ENCODE measurements at places on chromosomes 7 and 10.

GRCh38 chr10:91883549-91884444 is 25.5 kb downstream of the FGFBP3 start:
- DNase-seq = peak; percentile 40

DNA sequence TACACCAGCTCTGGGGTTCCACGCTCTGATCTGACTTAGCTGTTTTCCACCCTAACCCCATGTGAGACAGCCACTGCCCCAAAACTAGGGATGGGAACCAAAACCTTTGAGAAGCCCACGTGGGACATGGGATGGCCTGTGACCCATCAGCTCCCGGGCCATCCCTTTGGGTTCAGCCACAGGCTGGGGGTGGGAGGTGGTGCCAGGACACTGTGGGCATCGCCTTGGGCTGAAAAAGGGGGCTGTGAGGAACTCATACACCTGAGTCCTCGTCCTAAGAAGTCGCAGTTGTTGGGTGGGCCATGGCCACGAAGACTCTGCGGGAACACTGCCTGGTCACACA is 379.1 kb downstream of the DNAJB6 start:
- DNase-seq = no peak

DNA sequence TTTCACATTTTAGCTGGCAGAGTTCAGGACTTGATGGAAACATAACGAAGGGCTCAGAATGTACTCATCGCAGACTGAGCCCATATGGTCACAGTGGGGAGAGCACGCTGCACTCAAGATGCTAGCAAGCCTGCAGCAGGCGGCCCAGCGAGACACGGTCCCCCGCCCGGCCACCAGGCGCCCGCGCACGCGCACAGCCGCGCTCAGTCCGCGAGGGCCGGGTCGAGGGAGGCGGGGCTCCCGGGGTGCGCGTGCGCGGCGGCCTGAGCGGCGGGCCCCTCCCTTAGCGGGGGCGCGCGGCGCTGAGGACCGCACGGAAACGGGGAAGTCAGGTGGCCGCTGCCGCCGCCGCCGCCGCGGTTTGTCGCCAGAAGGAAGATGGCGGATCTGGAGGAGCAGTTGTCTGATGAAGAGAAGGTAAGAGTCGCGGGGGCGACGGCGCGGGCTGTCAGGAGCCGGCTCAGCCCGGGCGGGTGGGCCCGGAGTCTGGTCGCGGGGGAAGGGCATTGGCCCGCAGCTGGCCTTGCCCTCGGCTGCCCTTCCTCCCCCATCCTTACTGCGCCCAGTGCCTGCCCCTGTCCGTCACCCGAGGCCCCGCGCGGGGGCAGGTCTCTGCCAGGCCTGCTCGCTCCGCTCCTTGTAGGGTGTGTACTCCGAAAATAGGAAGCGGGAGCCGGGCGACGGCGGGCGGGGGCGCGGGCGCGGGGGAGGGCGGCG is at the start of gene CAPZA2:
Gene CAPZA2, plus strand, starts transcription at position 354 of the 717 bp plus-strand sequence. Its CDS starts 25 bp downstream, at position 379.
- peak; percentile 79 for DNase-seq

GRCh38 chr7:83849131-83849530 is 200.2 kb upstream of the SEMA3E start:
- DNase-seq = no peak

DNA sequence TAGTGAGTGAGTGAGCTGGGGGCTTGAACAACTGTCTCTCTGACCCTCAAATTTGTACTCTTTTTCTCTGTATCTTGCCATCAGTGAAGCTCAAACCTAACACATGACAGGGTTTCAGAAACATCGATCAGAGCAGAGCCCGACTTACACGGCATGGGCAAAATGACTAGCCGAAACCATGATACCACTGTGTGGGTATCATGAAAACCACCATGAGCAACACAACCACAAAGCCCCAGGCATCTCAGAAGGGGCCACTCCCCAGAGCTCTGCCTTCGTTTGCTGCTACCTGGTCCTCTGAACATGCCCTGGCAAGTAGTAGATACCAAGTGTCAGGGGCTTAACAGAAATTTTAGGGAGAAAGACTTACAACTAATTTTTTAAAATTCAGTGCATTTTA is 308.5 kb downstream of the WDR11 start:
- DNase-seq = no peak

DNA sequence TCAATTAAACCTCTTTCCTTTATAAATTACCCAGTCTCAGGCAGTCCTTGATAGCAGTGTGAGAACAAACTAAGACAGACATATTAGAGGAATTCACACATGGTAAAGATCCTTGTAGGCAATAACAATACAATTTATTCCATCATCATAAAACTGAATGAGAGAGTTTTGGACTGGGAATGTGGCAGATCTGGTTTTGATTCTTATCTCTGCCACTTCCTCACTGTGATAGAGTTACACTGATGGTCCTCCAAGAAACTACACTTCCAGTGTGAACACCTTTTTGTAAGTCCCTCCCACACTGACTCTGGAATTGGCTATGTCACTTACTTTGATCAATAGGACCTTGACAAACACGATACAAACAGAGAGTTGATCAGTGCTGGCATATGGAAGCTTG is 2.9 kb downstream of the ENO4 start:
- DNase-seq = no peak

DNA sequence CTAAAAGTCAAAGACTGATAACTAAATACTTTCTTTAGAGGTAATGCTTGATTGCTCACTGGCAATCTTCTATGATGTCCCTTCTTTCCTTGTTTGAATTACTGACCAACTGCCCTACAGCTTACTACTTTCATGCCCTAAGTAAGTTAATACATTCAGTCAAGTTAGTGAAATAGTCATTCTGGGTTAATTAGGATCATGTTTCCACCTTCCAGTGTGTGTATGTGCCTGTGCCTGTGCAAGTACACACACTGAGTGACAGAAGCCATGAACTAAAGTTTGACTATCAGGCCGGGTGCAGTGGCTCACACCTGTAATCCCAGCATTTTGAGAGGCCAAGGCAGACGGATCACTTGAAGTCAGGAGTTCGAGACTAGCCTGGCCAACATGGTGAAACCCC is 187.9 kb downstream of the CACNA2D1 start:
- DNase-seq = no peak

- DNase-seq = no peak
These were observed 264.3 kb downstream of the ZEB1 start for GRCh38 chr10:31583293-31583692.
